G401 (cell line): ENCODE measurements at places on chromosomes 4 and X.

DNA sequence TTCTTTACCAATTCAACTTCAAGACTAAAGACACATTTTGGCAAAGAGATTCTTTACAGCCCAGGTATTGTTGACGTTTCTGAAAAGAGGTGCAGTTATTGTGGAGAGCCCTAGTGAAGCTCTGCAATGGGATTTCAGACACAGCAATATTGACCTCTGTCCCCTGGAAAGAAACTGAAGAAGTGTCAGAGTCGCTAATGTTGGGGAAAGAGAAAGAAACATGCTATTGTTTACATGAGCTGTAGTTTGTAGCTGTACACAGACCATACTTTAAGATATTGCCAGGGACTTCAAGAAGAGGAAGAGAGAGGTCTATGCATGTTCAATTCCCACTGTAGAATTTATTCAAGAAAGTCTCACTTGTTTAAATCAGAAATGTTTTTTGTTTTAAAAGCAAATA lies 497.3 kb upstream of the BOD1L1 start:
- no peak for DNase-seq

GRCh38 chrX:45623266-45623665 lies 422.6 kb upstream of the DIPK2B start:
- DNase-seq: no peak

DNA sequence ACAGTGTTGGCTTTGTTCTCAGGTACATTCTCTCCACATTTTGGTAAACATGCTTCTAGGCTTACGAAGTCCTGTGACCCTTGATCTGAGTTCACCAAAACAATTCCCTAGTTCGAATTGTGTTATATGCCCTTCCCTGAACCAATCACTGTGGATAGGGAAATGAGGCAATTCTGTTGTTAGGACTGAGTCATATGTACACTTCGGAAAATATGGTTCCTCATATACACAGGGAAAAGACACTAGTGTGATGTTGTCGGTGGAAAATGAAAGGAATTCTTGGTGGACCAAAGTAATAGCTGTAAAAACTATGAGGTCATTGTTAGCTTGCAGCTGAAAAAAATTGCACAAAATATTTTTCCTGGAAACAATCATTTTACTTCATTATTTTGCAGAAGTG lies 46.6 kb upstream of the MAGEC2 start:
- DNase-seq: no peak

DNA sequence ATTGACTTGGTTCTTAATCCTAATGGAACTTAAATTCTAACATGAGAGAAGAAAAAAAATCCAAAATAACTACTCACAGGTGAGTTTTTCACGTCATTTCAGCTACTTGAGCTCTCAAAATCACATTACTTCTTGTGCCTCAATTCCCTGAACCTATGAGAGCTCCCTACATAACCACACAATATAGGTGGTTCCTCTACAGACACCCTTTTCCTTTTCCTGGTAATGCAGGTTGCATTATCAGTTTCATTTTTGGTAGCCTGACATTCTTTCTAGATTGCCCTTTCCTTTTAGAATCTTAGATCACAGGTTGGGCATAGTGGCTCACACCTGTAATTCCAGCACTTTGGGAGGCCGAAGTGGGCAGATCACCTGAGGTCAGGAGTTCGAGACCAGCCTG lies 4.3 kb downstream of the GPR34 start:
- DNase-seq: no peak

DNA sequence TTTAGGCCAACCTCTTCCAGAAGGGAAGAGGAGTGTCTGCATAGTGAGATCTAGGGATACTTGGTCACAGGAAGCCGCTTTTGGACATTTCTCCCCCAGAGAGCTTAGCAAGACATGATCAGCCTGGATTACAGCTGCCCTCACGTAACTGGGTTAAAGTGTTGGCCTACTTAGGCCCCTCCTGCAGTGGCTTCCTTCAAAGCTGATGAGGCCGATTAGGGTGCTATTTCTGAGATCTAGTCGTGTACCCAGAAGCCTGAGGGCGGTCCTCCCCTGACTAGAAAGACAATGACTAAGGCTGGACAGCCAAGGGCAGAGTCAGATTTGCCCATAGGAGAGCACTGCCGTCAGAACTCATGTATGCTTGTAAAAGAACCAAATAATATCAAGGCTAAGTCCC lies 135.0 kb downstream of the AMMECR1 start:
- no peak for DNase-seq
